ENCODE measurements at places on chromosomes 7 and 10.

DNA sequence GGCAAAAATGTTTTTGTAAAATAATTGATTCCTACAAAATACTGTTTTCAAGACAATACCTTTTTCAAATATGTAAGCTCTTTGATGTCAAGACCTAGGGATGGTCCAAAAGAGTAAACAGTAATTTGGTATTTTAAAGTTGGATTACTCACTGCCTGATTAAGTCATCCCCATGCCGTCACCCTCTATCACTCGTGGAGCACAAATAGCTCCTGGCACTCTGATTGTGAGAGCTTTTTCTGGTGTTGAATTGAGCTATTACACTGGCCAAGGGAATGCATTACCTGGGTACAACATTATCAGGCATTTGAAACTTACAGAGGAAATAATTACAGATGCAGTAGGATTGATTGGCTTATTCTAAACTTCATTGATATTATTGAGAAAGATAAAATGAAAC, 231.9 kb upstream of the GRM3 start:
- DNase-seq, result no peak

- DNase-seq, result peak; percentile 33
Measured at GRCh38 chr10:110568055-110568735, 700 bp downstream of the SMC3 start.

DNA sequence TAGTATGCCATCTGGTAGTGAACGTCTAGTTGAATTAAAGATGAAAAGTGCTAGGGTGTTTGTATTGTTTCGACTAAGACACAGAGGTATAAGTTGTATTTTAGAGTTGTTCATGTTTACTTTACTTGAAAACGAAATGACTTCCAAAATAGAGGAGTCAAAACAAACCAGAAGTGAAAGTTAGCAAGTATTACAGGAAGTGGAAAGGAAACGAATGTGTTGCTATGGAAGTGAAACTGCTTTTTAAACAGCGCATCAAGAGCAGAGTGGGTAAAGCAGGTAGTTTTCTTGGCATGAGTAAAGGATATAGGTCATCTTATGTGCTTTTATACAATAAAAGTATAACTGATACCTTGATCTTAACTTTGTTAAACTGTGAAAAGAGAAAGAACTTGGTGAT, 20.0 kb upstream of the GALNTL5 start:
- peak; percentile 60 for DNase-seq

DNA sequence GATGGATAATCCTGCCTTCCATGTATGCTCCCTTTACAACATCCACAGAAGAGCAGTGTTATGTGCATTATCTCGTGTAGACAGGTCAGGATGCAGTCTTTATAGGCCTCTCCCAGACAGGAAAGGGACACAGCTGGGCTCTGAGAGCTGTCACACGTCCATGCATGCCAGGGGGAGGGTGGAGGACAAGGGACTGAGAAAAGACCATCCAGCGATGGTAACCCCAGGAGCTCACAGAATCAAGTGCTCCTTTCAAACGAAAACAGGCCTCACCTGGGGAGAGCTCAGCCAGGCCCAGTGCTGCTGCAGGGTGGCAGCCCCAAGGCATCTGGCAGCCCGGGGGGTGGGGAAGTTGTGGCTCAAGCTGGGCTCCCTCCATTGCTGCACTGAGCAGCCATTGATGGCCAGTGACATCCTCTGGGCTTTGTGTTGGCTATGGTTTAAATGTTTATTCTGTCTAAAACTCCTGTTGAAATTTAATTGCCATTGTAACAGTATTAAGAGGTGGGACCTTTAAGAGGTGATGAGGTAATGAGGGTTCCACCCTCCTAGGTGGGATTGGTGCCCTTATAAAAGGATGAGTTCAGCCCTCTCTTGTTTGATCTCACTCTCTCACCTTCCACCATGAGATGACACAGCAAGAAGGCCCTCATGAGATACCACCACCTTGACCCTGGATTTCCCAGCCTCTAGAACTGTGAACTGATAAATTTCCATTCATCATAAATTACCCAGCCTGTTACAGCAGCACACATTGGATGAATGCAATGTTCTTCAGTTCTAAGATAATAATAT, 15.7 kb downstream of the JCAD start:
- DNase-seq, result no peak

DNA sequence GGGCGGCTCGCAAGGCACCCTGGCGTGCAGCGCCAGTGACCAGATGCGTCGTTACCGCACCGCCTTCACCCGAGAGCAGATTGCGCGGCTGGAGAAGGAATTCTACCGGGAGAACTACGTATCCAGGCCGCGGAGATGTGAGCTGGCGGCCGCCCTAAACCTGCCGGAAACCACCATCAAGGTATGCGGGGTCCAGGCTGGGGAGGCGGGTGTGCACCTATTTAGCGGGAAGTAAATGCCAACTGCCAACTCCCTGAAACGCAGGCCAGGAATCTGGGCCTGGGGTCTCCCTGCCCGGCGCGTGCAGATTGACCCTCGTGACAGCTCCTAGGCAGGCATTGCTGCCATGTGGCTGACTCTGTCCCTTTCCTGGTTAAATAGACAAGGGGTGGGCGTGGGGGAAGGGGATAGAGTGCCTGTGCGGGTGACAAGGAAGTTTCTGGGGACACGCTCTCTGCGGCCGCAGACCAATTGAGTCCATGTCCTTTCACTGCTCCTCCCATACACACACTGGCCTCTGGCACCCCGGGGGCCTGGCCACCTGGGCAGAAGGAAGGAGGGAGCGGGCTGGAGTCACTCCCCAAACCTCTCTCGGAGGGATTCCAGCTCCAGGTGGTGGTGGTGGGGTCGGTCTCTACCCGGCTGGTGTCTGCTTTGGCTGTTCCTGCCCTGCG, 2.7 kb downstream of the EVX1 start:
- DNase-seq, result no peak

GRCh38 chr7:531777-532176, 12.1 kb upstream of the PDGFA start:
- DNase-seq, result no peak

- DNase-seq, result no peak
Measured at GRCh38 chr7:110921595-110922151, 169.3 kb upstream of the LRRN3 start.

- no peak for DNase-seq
Measured at GRCh38 chr10:63120554-63120953, 12.6 kb upstream of the NRBF2 start.

DNA sequence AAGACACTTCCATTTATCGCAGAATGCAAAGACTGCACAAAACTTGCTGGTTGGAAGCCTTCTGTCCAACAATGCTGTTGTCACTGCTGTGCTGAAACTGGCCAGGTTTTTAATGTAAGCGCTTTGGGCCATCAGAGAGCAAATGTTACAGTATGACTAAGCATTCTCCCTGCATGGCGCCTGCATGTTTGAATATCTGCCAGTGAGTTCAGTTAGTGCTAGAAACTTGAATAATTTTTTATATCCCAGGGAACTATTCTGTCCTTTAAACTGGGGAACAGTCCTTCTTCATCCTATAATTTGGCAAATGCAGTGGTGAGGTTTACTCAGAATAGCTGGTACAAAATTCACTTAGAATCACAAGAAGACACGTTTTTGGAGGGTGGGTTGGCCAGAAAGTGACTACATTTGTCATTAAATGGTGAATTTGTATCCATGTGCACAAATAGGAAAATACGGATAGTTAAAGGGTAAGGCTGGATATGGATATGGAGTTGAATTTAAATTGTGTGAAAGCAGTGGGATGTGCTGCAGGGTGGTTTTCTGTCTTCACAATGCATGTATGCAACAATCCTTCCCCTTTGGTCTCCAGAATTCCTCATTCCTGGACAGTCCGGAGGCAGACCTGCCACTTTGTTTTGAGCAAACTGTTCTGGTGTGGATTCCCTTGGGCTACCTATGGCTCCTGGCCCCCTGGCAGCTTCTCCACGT, 1.7 kb downstream of the ABCC2 start:
- DNase-seq, result no peak

DNA sequence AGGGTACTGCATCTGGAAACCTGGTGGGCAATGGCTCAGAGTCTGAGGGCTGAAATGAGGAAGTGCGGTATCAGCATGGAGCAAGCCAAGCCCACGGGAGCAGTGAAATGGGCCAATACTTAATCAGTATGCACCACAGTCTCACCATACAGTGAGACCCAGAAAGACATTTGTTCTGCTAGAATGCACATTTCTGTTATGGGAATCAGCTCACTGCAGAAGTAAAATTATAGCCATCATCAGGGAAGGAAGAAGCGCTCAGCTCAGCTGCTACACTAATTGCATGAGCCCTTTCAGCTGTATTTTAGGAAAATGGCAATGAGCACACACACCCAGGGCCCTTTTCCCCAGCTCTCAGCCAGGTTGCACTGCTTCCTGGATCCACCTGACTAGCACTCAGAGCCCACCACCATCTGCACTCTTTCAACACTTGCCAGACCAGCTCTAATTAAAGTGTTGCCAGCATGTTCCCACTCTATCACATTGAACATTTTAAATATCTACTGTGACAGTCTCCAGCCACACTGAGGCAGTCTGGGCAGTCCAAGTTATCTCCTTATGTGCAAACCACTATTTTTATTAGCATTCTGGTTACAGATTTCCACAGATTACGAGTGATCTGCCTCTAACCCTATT, 44.2 kb upstream of the PIK3AP1 start:
- DNase-seq, result no peak

GRCh38 chr10:103067956-103068355, 125.1 kb downstream of the NT5C2 start:
- no peak for DNase-seq

DNA sequence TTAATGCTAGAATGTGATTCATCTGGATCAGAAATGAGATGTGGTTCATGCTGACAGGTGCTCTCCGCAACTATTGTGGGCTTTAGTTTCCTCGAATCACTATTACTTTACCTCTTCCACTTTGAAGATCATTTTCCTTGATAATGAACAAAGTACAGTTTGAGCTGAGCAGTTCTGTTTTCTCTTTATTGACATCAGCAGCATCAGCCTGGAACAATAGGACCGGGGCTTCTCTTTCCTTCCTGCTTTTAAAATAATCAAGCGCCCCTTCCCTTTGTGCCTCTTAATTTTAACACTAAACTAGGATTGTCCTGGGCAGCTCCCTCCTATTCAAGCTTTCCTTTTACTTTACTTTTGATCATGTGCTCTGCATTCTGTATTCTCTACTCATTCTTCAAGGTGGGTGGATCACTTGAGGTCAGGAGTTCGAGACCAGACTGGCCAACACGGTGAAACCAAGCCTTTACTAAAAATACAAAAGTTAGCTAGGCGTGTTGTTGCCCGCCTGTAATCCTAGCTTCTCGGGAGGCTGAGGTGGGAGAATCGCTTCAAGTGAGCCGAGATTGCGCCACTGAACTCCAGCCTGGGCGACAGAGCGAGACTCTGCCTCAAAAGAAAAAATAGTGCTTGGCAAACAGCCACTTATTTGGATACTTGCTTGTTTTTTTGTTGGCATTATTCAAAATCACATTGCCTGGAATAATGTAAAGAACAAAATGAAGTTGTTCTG, 67.0 kb upstream of the RHEB start:
- no peak for DNase-seq

DNA sequence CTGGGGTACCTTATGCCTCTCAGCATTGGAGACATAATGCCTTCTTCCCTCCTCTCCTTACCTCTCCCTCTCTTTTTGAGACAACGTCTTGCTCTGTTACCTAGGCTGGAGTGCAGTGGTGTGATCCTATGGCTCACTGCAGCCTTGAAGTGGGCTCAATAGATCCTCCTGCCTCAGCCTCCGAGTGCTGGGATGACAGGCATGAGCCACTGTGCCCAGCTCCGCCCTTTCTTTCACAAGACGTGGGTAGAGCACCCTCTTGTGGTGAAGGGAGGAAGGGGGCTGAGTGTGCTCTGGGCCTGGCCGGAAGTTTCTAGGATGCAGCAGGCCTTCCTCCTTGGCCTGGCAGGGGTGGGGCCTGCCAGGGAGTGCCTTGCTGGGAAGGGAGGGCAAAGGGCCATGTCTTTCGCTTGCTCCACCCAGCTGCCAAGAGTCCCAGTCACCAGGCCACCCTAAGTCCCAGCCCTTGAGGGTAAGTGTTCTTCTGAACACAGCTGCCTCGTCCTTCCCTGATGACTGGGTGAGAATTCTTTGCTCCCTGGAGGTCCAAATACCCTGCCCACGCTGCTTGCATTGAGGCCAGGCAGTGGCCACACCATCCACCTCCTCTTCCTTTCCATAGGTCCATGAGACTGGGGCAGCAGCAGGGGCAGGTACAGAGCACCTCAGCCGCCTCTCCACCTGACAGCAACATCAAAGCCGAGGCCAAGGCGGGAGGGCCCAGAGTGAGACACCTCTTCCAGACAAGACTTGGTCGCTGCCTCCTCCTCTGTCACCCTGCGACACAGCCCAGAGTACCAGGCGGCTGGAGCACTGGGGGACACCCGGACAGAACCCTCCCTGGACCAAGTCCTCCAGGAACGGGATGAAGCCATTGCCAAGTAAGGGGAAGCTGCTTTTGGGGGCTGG, 3.7 kb downstream of the ABHD11 start:
- peak; percentile 84 for DNase-seq

GRCh38 chr7:84372712-84373111, 178.1 kb upstream of the SEMA3A start:
- DNase-seq, result no peak

- DNase-seq, result no peak
Measured at GRCh38 chr10:83908506-83908905, 230.8 kb upstream of the GHITM start.
